SK-N-SH treated with all-trans-retinoic acid at 6 μM for 48 hours (cell line): ENCODE measurements at places on chromosomes 7 and 10.

- no peak for ATAC-seq
These were observed 11.0 kb downstream of the CUX1 start for GRCh38 chr7:101828301-101829020.

GRCh38 chr10:88395677-88396076, 187.4 kb downstream of the RNLS start:
- ATAC-seq, result no peak

- no peak for ATAC-seq
These were observed 204.0 kb upstream of the AOAH start for GRCh38 chr7:36928311-36928710.

DNA sequence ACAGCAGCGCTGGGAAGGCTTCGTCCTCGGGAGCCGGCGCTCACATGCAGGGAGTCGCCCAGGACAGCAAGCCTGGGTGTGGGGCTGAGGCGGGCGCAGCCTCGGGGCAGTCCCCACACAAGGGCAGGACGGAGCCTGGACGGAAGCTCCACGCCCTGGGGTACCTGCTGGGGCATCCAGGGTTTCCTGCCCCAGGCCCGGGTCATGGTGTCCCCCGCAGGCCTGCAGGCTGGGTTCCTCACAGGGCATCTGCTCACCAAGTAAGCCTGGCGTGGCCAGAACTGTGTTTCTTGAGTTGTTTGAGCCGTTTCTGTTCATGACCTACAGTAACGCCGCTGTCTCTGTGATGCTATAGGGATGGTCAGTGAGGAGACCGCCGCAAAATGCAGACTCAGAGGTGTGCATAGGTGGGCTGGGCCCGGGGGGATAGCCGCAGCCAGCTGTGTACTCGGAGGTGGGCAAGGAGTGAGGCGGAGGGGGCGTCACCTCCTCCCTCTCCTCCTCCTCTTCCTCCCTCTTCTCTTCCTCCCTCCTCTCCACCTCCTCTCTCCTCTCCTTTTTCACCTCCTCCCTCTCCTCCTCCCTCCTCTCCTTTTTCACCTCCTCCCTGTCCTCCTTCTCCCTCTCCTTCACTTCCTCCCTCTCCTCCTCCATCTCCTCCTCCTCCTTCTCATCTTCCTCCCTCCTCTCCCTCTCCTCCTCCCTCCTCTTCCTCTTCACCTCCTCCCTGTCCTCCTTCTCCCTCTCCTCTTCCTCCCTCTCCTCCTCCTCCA, 438.9 kb downstream of the DNAJB6 start:
- ATAC-seq, result peak; percentile 19; the same call in 1 of the 3 replicates

- ATAC-seq, result no peak
These were observed 60.0 kb upstream of the NKX6-2 start for GRCh38 chr10:132845780-132846595.

GRCh38 chr7:50664461-50664922, 99.3 kb upstream of the DDC start:
- ATAC-seq, result no peak

DNA sequence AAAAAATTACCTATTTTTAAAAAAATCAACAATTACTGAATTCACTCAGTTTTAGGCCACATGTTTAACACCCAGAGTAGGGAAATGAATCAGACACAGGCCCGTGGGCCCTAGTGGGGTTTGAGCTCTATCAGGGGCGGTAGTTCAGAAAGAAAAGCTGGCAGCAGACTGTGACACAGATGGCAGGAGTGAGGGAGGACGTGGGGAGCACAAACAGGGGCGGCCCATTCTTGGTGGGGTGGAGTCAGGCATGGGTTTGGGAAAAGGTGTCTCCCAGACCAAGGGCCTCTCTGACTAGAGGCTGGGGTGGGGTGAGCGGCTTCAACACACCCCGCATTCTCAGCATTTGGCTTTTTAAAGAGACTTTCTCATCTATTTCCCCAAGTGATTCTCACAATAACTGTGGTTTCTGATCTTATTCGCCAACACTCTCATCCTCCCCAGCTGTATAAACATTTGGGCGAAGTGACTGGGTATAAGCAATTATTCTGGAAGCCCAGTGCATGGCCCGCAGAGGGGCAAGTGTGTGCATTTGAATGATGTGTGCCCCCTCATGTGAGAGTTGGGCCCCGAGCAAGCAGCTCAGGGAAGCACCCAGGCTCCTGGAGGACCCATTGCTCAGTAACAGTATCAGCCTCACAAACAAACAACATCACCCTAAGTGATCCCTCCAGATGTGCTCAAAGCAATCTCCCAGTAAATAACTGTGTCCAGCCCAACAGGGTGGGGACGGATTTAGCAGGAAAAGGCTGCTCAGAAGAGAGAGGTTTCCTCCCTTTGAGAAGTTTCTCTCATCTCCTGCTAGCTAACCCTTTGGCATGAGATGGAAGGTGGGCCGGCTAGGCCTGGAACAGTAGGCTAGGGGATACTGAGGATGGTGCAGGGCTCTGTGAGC, 437.6 kb upstream of the ZMIZ1 start:
- ATAC-seq, result no peak
